ENCODE measurements at places on chromosomes 11 and 22.

- no peak for DNase-seq
Measured at GRCh38 chr11:79335681-79336080, 105.1 kb downstream of the TENM4 start.

DNA sequence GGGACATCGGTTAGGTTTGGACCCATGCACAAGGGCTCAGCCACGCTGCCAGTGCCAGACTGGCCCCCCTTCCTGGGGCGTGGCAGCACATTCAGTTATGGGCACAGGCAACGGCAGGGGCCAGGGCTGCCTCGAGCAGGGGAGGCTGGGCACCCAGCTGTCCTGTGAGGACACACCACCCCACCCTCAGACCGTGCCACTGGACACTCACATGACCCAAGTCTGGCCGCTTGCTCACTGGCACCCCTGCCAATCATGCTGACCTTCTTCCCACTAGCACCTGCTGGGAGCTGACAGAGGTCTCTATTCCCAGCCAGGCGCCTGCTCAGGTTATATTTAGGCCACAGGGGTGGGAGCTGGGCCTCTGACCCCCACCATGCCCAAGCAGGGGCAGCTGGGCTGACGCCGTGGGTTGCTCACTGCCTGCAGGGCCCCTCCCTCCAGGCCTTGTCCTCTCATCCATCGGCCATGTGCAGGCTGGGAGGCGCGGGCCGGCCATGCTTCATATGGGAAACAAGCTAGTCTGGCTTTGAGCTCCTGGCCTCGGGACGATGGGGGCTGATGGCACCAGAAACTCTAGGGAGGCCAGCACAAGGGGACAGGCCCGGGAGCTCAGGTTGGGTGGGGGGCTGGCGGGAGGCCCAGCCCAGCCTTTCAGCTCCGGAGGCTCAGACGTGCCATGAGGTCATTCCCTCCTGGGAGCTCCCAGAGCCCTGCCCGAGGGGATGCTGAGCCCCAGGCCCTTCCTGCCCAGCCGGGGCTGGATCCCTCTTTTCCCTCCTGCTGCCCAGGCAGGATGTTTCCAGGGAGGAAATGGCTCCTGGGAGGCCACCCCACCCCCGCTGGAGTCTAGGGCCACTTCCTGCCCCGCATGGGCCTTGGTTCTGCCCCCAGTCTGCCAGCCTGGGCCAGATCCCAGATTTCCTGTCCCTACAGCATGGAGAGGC is 15.2 kb upstream of the TBX1 start:
- DNase-seq, result no peak

GRCh38 chr11:15653191-15653710 is 538.5 kb downstream of the INSC start:
- DNase-seq, result no peak

DNA sequence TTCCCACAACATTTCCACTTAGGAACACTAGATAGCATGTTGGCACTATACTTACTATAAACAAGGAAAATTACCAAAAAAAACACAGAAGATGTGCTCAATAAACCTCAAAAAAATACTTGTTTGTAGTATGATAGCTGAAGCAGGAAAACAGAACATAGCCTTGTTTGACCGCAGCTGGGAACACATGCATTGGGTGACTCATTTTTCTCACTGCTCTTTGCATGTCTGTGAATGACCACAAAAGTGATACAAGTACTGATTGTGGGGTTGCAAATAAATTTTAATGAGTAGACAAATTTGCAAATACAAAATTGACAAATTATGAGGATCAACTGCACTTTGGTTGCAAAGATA is 22.8 kb upstream of the GUCY1A2 start:
- DNase-seq, result no peak

GRCh38 chr11:877565-877964 is 33.0 kb downstream of the CHID1 start:
- DNase-seq, result no peak

GRCh38 chr22:44357966-44358465 is 45.3 kb upstream of the SHISAL1 start:
- DNase-seq, result no peak

DNA sequence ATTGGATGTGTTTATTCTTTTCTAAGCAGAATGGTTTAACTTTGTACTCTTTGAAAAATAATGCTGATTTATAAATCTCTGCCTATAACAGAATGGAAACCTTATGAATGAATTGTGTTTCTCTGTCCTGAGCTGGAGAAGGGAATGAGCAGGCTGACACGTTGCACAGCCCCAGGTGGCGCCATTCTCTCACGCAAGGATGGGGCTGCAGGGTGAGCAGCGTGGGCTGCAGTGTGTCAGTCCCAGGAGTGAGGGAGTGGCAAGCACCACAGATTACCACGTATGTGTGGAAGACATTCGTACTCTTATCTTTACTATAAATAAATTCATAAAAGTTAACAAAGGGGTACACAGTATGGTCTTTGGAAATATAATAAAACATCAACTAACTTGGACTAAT is 33.4 kb downstream of the FDX1 start:
- no peak for DNase-seq

- DNase-seq, result no peak
Measured at GRCh38 chr11:125787827-125788226, at the start of gene PATE3. PATE3 (plus strand) TSS chr11:125788127; CDS start chr11:125788152, 25 bp downstream.
